ENCODE measurements at places on chromosomes 11 and 22. TPM values are rescaled to one million over a fixed set of nuclear protein-coding genes. Genes with fewer than 3 reads are reported as not detected.

- DNase-seq = peak; percentile 82
Measured at GRCh38 chr11:63762654-63763495, 5.7 kb downstream of the ZFTA start.

- DNase-seq = peak; percentile 11
Measured at GRCh38 chr11:88478136-88478815, 140.7 kb upstream of the CTSC start.

DNA sequence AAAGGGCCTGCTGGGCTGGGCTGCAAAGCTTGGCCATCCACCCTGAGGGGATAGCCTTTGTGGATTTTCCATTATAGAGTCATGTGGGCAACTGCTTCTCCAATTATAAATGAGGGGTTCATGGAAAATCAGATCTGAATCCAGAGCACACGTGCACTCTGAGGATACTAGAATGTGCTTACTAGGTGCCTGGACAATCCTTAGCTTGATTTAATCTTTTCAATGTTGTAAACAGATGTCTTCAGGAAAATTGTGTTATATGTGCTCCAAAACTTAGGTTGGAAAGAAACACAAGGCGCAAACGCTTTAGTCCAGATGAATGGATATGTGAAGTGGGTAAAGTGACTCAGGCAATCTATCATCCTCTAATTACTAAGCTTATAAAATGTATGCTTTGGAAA lies 92.0 kb downstream of the SLC17A6 start:
- DNase-seq = peak; percentile 77

DNA sequence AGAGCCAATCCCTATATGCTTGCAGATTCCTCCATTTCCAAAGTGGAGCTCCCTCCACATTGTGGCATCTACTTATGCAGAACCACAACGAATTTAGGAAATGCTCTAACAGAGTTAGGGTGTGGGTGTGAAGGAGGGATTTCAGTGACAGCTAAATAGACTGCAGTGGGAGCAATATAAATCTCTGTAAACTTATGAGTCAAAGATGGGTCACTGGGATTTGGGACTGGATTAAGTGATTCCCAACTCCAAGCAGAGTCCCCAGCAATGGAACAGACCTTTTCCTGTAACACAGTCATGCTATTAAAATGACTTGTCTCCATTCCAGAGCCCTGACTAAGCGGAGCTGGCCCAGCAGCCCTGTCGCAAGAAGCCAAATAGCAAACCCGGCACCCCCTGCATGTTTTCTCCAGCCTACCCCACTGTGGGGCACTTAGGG lies 36.6 kb downstream of the RPL27A start:
- DNase-seq = peak; percentile 73

Gene RABL2B
- 22.3 TPM for polyA plus RNA-seq

Measured in hindlimb muscle (tissue), 1 donor.